ENCODE measurements at places on chromosomes 16 and 17.

DNA sequence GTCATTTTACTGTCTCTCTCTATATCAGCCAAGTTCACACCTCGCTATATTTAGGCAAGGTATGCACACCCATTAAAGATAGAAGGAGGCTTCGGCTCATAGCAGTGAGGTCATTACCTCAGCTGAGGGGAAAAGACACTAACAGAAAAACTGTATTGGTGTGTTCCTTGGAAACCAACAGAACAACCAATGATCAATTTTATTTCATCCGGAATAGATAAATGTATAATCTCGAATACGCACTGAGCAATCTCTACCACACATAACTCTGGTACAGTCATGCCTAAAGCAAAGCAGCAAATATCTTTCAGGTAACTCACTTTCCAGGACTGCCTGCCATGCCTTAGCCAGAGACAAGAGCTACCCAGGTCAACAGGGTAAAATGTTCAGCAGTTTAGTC lies 109.9 kb upstream of the CORO6 start:
- no peak for DNase-seq

DNA sequence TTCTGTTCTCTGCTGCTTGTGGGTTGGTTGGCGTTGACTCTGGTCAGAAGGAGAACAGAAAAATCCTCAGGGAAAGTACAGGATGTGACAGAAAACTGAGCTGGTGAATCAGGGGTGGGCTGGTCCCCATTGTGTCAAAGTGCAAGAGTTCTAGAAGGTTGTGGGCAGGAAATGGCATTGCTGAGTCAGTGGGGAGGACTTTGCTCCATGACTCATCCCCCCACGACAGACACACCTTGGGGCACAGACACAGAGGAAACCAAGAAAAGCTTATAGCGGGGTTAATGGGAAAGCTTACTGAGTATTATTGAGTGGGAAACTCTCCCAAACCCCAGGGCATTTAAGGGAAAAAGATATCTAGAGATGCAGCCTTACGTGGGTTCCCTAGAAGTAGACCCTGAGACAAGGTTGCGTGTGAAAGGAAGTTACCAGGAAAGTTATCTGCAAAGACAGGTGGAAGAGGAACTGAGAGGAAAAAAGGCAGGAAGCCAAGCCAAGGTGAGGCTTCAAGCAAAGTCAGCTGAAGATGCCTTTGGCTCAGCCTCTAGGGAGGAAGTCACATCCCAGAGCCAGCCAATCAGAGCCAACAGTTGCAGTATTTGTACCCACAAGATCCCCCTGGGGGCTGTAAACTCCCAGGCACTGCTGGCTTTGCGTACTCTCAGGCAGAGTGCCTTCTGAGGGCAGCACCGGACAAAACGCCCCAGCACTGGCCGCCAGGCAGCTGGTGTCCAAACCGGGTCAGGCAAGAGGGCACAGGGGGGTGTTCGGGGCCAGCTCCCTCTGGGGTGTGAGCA lies 86.4 kb downstream of the FOXL1 start:
- no peak for DNase-seq

- no peak for DNase-seq
Measured at GRCh38 chr17:43823350-43824084, 9.4 kb downstream of the MPP3 start.

GRCh38 chr17:73582359-73582758 lies 61.9 kb downstream of the SDK2 start:
- DNase-seq: no peak

GRCh38 chr17:44386182-44386525 lies 3.3 kb downstream of the ITGA2B start:
- no peak for DNase-seq

DNA sequence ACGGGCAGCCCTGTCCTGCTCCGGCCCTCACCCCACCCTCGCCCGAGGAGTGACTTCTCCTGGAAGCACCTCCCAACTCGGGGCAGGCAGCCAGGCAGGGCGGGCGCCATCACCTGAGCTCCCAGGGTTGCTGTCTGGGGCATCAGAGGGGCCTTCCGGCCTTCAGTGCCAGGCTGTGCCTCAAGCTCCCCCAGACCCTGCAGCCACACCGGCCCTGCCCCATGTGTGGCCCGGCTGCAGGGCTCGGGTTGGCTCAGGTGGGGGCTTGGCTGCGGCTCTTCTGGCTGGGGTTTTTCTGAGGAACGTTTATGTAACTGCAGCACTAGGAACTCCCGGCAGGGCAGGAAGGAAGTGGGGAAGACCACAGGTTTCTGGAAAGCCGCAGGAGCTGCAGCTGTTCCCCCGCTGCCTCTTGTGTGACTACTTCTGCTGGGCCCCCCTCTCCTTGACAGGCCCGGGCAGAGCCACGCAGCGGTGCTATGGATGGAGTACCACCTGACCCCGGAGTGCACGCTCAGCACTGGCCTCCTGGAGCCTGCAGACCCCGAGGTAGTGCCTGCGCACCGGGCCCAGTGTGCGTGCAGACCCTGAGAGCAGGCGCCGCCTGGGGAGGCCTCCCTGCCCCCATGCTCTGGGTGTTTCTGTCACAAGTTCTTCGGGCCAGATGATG lies 45.6 kb downstream of the PRMT7 start:
- DNase-seq: peak; percentile 32

DNA sequence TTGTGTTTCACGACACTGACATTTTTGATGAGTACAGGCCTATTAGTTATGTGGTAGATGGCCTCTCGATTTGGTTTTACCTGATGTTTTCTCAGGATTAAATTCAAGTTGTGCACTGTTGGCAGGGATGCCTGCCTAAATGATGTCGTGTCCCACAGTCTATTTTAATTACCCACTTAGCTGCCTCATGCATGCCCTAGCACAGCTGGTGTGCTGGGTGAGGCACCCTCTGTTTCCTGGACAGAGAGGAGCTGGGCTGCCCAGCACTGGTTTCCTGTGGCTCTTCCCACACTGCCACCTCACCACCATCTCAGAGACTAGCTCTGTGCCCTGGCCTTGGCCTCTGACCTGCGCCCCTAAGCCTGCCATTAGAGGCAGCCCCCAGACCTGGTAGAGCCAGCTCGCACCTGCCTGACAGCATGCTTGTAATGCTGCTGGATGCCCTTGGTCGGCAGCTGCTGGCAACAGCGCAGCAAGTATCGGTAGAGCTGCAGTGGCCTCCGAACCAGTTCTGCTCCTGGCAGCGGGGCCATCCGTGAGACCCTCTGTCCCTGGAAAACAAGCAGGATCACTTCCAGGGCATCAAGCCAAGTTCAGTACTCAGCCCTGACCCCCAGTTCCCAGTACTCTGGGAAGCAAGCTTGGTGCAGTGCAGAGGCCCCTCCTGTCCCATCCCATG lies 10.9 kb downstream of the LYRM9 start:
- DNase-seq: no peak

DNA sequence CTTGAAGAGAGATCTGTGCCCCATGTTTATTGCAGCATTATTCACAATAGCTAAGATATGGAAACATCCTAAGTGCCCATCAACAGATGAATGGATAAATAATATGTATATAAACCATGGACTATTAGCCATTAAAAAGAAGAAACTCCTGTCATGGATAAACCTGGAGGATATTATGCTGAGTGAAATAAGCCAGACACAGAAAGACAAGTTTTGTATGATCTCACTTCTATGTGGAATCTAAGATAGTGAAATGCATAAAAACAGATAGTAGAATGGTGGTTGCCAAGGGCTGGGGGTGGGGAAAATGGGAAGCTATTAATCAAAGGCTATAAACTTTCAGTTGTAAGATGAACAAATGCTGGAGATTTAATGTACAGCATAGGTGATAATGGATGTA lies 19.9 kb upstream of the HEATR6 start:
- no peak for DNase-seq

DNA sequence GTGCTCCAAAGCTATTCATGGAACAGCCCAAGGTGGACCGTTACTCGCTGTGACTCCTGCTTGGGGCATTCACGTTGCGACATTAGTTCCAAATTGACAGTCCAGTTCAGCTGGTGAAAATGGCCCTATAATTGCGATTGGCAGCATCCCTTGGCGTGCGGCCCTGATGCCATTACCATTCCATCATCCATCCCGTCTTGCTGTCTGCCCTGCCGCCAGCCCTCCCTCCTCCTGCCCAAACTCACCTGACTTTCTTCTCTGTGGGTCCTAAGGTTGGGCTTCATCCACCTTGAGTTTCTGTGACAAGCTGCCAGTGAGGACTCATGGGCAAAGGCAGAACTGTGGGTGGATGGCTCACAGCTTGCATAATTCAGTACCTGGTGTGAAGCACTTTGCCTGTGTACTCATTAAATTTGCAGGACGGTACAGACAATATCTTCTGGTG lies 104.6 kb downstream of the RPTOR start:
- no peak for DNase-seq

DNA sequence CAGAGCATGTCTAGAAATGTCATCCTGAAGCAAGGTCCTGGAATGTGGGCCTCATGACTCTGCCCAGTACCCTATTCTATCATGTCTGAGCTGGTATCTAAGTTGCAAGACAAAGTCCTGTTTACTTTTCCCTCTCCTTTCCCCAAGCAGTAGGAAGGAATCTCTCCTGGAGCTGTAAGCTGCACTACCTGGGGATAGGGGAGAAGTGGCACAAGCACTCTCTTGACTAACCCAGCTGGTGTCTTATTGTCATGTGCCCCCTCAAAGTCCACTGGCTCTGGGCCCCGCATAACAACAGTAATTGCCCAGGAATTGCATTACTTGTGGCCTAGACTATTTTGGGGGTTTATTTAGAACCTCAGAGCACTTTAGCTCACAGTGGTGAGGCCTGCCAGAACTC lies 1366.3 kb upstream of the GOT2 start:
- no peak for DNase-seq

DNA sequence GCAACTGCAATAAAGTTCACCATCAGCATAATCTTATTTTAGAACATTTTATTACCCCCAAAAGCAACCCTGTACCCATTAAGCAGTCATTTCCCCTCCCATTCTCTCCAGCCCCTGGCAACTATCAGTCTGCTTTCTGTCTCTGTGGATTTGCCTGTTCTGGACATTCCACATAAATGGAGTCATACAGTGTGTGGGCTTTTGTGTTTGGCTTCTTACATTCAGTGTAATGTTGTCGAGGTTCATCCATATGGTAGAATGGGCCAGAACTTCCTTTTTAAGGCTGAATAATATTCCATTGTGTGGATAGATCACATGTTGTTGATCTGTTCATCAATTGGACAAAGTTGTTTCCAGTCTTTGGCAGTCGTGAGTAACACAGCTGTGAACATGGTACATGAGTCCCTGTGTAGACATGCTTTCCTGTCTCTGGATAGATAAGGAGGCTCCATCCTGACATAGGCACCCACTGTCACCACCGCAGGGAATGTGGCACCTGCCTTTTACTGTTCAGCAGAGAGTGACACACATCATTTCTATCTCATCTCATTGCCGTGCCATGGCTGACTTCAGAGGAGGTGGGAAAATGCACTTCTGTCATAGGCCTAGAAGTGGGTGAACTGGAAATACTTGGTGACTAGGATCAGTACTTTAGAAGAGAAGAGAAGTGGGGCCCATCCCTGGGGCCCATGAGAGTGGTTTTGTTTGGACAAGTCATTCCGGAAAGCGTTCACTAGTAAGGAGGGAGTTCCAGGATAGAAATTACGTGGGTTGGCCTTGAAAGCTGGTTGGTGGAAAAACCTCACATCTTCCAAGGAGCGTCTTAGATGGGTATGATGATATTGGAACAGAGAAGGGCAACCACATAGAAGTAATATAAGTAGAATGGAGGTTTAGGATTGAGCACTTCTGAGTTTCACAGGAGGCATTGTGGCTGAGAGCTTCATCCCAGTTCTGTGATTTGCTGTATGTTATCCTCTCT lies 25.8 kb downstream of the EPN2 start:
- no peak for DNase-seq

- no peak for DNase-seq
Measured at GRCh38 chr17:37088459-37088858, 139.7 kb downstream of the AATF start.

DNA sequence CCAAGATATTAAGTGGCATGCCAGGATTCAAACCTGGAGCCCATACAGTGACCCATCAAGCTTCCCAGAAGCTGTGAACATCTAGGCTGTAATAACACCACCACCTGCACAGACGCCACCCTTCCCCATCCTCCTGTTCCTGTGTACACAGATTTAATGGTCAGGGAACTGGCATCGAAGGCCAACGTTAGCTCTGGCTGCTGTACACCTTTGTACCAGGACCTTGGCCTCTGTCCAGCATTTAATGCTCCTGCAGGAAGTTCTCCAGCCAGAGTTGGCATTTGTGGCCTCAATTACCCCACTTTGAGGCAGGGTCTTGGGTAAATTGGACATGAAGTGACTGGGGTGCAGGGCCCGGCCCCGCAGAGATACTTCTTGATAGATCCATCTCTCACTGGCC lies 49.3 kb downstream of the SCNN1B start:
- no peak for DNase-seq

GRCh38 chr17:78046923-78047322 lies 81.6 kb downstream of the TMC6 start:
- DNase-seq: no peak

GRCh38 chr17:8220783-8221662 lies 10.6 kb upstream of the AURKB start:
- peak; percentile 69 for DNase-seq

DNA sequence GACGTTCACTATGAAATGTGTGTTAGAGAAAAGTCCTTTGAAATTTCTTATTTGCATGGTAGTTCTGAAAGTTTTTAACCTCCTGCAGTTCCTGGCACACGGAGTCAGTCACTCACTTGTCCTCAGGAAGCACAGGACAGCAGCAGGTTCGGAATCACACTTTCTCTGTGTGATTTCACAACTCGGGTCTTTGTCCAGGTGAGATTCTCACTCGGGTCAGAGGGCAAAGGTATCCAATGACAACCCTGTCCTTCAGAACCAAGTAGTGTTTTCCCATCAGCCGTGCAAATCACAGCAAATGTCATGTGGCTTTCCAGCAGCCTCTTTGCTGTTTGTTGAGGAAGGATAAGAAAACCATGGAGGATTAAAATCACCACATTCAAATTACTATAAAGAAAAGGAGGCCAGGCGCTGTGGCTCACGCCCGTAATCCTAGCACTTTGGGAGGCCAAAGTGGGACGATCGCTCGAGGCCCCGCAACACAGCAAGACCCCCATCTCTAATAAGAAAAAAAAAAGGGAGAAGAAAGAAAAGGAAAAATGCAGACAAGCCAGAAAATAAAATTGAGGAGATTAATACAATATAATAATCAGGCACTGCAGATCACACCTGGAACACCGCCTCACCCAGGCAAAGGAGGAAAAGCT lies 22.0 kb downstream of the ADCY9 start:
- no peak for DNase-seq

DNA sequence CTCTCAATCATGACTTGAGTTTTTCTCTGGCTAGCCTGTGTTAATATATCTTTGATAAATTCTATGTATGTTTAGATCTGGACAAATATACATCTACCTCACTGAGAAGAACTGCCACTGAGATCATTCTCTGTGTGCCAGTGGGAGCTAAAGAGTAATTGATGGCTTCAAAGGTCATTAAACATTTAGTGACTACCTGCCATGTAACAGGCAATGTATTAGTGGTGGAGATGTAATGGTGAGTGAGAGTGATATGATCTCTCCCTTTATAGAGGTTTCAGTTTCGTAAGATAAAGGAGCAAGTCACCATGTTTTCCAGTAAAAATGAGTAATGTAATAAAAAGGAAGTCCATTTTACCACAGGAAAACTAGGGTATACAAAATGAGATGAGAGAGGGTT lies 235.8 kb upstream of the CDH8 start:
- no peak for DNase-seq

Data from activated CD8-positive, alpha-beta memory T cell treated with anti-CD3 and anti-CD28 coated beads for 1 hour (primary cell).